ENCODE measurements at places on chromosomes 12 and 14.
A peak's percentile ranks its signal among the peaks of the same experiment; 100 is the strongest.

DNA sequence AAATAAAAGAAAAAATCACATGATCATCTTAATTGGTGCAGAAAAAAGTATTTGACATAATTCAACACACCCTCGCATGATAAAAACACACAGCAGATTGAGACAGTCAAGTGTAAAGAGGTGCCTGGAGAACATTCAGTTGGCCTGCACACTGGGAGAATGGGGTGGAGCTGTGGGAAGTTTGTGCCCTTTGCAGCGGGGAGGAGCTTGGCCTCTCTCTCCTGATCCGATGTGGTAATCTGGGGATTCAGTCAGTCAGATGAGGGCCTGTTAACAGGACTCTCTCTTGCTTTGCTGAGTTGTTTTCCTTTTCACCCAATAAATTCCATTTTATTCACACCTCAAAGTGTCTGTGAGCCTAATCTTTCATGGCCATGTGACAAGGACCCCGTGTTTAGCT lies 5.9 kb downstream of the SERPINA6 start:
- no peak for DNase-seq

DNA sequence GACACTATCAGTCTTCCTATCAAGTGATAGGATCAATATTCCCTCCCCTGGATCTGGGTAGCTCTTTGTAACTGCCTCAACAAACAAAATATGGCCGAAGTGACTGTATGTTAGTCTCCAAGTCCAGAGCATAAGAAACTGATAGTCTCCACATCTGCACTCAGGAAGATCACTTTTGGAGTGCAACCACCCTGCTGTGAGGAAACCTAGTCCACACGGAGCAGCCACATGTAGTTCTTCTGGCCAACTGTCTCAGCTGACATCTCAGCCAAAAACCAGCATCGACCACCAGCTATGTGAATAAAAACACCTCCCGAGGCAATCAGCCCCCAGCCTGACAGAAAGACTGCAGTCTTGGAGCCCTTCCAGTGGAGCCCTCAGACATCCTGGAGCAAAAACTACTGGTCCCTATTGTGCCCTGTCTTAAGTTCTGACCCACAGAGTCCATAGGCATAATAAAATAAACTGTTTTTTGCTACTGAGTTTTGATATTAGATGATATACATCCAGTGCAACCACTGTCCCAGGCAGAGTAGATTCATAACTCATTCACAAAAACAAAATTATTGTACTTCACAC lies 143.8 kb downstream of the MED13L start:
- no peak for DNase-seq

DNA sequence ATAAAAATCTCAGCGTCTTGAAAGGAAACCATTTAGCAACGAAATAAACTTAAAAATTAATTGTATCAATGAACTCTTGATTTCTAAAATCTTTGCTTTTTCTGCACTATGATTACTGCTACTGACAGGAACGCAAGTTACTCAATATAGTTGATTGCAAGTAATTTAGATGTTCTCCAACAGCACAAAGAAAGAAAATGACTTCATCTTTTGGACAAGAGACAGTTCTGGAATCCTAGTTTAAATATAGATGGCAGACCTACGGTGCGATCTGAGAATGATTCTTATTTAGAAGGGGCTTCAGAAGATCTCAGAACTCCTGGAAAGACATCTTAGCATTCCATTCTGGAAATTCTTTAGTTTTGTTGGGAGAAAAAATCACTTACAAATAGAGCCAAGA lies 1.4 kb upstream of the SUDS3 start:
- DNase-seq, result no peak

- DNase-seq, result no peak
Measured at GRCh38 chr14:70652871-70653270, 11.2 kb downstream of the TTC9 start.

- DNase-seq, result no peak
Measured at GRCh38 chr14:98623788-98624415, 648.1 kb downstream of the BCL11B start.

GRCh38 chr12:22518998-22519397 lies 25.3 kb downstream of the C2CD5 start:
- DNase-seq, result no peak

DNA sequence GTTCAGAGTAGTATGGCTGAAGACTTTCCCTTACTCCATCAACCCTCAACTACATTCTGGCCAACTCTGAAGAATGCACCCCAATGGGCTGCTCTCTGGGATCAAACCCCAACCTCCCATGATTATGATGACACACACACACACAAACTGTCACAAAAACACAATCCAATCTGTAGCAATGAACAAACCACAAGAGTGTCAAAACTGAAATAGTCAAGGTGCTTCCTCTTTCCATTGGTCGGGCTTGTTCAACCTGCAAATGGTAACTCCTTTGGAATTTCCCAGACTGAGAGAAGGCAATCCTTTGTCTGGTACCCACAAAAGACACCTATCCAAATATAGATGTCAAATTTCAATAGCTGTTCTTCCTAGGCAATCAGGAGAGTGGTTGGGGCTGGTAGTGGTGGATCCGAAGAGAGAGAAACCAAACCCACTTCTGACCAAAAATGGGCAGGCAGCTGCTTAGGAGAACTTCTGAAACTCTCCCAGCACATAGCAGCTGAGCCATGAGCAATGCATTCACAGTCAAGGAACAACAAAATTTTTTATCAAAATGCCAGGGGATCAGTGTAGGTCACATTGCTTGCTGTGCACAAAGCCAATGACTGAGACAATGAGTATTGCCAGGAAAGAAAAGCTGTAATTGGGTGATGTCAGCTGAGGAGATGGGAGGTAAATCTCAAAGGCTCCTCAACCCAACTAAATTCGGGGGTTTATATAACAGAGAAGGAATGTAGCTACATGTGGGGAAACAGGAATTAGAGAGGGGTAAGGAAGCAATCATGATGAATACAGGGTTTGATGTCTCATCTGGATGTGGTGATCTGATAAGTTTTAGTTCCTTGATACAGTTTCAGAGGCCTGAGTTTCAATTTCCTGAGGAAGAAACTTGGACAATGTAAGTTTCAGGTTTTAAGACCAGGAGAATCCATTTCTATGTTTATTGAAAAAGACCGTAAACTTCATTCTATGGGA lies 191.4 kb downstream of the KITLG start:
- DNase-seq, result no peak

DNA sequence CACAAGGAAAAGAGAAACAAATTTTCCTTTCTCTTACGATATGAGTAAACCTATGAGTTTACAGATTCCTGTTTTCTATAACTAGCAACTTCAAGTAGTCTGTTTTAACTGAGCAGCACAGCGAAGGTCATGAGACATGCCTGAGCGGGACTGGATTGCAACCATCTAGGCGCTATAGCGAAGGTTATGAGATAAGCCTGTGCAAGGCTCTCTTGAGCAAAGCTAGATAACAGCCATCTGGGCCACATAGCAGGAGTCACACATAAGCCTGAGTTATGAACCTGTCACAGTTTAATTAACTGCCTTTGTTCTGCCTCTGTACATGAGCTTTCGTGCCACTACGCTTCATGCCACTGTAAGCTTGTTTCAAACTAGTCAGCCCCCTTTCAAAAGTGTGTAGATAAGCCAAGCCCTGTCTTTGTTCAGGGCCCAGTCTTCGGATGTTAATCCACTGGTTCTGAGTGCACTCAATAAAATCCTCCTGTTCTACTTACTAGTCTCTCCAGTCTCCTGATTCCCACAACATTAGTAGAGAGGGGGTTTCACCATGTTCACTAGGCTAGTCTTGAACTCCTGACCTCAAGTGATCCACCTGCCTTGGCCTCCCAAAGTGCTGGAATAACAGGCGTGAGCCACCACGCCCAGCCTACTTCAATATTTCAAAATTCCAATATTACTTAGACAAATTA lies 47.1 kb downstream of the SEC23A start:
- DNase-seq, result no peak

- DNase-seq, result no peak
Measured at GRCh38 chr12:25208554-25208953, 13.5 kb downstream of the ETFRF1 start.

DNA sequence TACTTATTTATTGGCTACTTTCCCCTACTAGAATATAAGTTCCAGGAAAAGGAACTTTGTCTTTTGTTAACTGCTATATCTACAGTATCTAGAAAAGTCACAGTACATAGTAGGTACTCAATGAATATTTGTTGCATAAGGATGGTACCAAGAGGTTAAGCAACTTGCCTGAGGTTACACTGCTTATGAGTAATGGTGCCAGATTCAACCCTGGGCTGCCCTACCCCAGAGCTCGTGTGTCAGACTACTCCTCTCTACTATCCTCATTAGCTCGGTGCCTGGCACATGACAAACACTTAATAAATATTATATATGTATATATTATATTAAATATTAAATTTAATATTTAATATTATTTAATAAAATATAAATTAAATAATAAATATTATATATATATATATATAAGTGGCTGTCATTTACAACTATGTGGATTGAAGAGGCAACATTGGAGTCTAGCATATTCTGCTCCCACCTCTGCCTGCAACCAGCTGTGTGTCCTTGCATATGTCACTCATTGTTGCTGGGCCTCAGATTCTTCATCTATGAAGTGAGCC lies 25.4 kb downstream of the UTP20 start:
- no peak for DNase-seq

- DNase-seq, result no peak
Measured at GRCh38 chr12:122862872-122863701, 27.8 kb downstream of the HIP1R start.

GRCh38 chr14:55807053-55807880 lies 227.3 kb downstream of the KTN1 start:
- DNase-seq, result peak; percentile 51

- no peak for DNase-seq
Measured at GRCh38 chr12:85874031-85874461, at the start of gene NTS. NTS (plus strand) TSS chr12:85874295; CDS start chr12:85874404, 109 bp downstream.

- DNase-seq, result no peak
Measured at GRCh38 chr14:60184146-60184904, 19.1 kb upstream of the DHRS7 start.

- no peak for DNase-seq
Measured at GRCh38 chr12:108495054-108495453, 20.0 kb upstream of the FICD start.

GRCh38 chr12:42208574-42208973 lies 29.5 kb downstream of the YAF2 start:
- no peak for DNase-seq

GRCh38 chr14:62381311-62382070 lies 619.3 kb downstream of the SNAPC1 start:
- DNase-seq, result no peak

- DNase-seq, result peak; percentile 2
Measured at GRCh38 chr12:48296586-48297282, 54.0 kb downstream of the ZNF641 start.

Measured in stimulated activated CD4-positive, alpha-beta T cell treated with anti-CD3 and anti-CD28 coated beads, TNF-alpha, amount 100 ng/mL, for 4 hours (primary cell).